Stimulated activated CD4-positive, alpha-beta T cell treated with anti-CD3 and anti-CD28 coated beads, Interleukin-15, amount 100 ng/mL, for 1 hour (primary cell): ENCODE measurements at places on chromosomes 2 and 18.

- no peak for DNase-seq
These were observed 2.0 kb downstream of the HPCAL1 start for GRCh38 chr2:10304458-10305253.

- no peak for DNase-seq
These were observed 178.7 kb downstream of the FMNL2 start for GRCh38 chr2:152513681-152514080.

GRCh38 chr2:15565994-15566671 is 5.0 kb upstream of the NBAS start:
- no peak for DNase-seq

DNA sequence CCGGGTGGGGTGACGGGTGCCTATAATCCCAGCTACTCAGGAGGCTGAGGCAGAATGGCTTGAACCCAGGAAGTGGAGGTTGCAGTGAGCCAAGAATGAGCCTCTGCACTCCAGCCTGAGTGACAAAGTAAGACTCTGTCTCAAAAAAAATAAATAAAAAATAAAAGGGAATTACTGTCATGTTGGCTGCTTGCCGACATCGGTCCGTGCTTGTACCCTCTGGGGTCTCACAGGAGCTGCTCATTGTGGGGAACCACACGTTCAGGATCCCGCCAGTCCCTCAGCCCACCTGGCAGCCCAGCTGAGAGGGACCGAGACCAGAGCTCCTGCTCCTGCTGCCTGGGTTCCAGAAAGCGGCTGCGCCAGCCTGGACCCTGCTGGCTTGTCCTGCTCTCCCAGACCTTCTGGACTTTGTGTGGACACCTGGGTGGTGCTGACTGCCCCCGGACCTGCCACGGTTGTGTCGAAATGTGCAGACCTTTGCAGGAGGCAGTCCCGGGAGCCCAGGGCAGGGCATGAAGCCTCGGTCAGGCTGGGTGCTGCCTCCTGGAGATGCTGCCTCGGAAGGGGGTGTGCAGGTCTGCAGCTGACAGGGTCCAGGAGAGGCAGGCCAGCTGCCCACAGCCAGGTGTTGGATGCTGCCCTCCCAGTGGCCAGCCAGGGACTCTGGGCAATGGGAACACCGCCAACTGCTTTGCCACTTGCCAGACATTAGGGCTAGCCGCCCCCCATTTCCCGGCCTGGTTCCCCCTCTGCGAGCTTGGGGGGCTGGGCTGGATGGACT is 16.4 kb downstream of the KLF11 start:
- DNase-seq = no peak

GRCh38 chr2:170212625-170213280 is 34.8 kb downstream of the MYO3B start:
- DNase-seq = no peak

DNA sequence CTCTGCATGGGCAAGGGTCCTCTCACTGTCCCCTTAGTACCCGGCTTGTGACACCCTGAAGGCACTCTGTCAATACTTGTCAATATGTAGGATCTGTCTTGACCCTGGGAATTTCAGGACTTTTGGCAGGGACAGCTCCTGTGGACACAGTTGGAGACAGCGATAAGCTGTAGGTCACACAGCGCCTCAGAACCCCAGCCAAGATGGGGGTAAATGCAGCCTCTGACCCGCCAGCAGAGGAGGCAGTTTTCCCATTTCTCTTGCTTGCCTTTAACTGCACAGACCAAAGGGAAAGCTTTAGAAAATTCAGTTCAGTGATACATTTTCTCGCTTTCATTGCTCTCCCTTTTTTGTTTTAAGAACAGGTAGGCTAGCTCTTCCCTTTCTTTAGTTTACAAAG is 54.8 kb upstream of the KLHL29 start:
- DNase-seq = no peak

DNA sequence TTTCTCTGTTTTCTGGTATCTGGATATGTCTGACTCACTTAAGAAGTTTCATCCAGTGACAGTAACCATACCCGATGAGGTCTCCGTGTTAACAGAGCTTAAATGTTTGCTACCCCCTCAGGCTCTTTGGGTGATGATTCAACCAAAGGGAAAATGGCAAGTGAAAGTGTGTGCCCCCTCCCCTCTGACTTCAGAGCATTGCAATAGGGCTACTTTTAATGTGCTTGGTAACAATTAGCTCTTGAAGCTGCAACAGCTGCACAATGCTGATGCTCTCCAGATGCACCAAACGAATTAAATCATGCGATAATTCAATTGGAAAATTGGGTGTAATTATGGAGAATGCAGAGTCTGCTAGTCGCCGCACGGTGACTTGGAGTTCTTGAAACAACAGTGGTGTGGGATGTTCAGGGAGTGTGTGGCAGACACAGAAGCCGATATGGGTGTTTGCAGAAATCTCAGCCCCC is 270.7 kb downstream of the ALK start:
- DNase-seq = no peak

GRCh38 chr2:19425419-19425818 is 67.0 kb upstream of the OSR1 start:
- no peak for DNase-seq

GRCh38 chr2:218295029-218295428 is 2.7 kb upstream of the TMBIM1 start:
- no peak for DNase-seq

DNA sequence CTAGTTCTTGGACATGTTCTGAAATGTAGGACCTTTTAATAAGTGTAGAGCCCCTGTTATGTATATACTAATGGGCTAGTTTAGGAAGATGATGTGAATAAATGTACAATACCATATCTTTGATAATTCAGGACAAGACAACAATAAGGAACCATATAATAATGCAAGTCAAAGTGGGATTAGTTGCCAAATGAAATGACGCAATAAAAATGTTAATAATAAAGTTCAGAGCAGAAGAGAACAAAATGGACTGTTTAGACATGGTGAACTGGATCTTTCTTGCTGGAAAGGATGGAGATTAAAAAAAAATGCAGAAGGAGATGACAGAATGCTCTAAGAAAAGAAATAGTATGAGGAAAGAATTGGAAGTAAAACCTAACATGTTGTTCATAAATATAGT is 43.7 kb downstream of the MMADHC start:
- DNase-seq = no peak

DNA sequence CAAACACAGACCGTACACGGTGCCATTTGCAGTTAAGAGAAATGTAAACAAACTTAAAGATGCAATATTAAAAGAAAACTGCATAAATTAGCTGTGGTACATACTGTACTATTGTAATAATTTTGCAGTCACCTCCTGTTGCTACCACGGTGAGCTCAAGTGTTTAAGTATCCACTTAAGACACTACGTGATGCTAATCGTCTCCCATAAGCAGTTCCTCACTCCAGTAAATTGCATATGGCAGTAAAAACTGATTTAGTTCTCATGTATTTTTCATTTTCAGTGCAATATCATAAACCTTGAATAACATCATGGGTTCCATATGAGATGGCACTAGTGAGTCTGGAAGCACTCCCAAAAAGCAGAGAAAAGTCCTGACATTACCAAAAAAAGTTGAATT is 14.4 kb downstream of the CLEC4F start:
- no peak for DNase-seq

DNA sequence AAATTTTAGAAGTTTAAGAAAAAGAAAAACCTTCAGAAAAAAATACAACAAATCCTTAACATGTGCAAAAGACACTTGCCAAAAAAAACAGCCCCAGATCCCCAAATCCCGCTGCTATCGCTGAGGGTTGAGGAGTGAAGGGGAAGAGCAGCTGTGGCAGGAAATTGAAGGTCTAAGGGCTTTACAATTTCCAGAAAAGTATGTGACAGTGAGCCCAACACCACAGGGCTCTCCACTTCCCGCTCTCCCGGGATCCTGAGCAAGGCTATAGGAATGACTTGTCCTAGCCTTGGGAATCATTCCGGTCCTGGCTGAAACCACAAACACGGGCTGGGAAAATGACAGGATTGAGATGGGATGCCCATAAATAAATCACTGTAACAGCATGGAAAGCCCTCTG is 191.4 kb downstream of the TMEM163 start:
- no peak for DNase-seq

DNA sequence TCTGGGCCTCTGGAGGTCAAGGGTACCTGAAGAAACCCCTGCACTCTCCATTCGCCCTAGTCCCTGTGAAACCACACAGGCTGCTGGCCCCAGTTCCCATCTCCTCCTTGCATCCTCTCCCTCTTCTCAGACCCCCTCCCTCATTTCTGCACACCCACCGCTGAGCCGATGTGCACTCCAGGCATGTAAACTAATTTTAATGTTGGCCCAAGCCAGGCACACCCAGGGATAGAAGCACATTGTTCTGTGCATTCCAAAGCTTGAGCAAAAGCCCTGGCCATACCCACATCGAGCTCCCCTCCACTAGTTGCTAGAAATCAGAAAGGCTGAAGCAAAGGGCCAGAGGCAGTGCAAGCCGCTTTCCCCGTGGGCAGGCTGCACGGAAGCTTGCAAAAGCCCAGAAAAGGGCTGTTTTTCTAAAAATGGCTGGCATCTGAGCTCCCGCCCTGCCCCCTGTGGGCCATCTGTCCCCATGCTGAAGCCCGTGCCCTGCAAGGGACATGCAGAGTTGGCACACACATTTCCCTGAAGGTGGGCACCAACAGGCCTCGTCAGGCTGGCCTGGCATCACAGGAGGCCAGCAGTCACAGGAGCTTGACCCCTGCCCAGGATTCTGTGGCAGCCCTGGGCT is 181.6 kb downstream of the SMAD7 start:
- no peak for DNase-seq

- DNase-seq = no peak
These were observed 43.6 kb upstream of the ZNF804A start for GRCh38 chr2:184554736-184555135.

GRCh38 chr2:228681426-228681825 is 499.9 kb upstream of the SPHKAP start:
- no peak for DNase-seq

- DNase-seq = no peak
These were observed 162.7 kb upstream of the ETAA1 start for GRCh38 chr2:67234440-67234839.

DNA sequence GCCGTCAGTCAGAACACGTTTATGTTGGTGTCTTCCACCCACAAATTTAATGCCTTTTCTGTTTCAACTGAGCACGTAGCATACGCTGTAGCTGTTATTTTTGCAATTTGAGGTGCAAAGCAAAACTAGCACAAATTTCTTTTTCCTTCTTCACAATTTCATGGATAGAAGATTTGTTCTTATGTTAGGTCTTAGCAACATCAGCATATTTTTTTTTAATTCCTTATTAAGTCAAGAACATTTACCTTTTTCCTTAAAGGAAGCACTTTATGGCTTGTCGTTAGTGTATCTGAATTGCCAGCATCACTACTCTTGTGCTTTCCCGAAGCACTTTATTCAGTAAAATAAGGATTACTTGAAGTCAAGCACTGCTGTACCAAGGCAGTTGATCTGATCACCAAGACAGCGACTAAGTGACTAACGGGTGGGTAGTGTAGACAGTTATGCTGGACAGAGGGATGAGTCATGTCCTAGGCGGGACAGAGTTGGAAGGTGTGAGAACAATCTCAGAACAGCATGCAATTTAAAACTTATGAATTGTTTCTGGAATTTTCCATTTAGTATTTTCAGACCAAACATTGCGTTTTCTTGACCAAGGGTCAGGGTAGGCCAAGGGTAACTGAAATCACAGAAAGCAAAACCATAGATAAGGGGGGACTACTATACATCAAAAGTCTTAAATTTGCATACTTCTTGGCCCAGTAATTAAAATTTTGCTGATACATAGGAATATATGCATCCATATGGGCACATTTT is 13.3 kb downstream of the BABAM2 start:
- no peak for DNase-seq

GRCh38 chr2:181197140-181197760 is 216.8 kb downstream of the UBE2E3 start:
- no peak for DNase-seq

GRCh38 chr2:48114256-48114655 is 208.0 kb upstream of the FBXO11 start:
- DNase-seq = no peak

GRCh38 chr2:69729266-69729665 is 12.7 kb upstream of the ANXA4 start:
- DNase-seq = no peak

DNA sequence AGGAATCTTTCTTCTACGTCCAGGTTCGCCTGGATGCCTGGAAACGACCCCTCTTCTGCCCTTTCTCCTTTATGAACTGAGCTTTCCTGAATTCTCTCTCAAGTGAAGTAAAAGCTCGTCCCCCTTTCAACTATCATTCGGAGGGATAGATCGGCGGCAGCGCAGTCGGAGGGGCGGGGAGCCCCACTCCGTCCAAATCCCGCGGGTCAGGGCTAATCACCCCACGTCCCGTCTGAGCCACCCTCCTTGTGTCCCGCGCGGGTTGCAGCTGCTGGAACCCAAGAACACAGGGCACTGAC is 367 bp downstream of the FBXO48 start:
- DNase-seq = no peak

DNA sequence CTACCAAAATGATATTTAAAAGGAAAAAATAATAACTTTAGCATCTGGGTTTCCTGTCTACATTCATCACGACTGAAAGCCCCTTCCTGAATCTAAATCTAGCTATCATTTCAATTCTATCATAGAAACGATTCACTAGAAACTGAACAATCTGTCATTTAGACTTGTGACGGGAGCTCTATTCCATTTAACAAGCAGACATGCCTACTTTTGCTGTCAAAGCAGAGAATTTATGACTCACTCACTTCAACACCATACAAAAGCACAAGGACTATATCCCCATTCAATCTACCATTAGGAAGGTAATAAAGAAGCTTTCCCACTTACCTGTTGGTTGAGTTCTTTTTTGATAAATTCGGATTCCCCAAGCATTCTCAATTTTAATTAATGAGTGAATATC is 1072.3 kb downstream of the LRP1B start:
- DNase-seq = no peak

GRCh38 chr2:183671233-183671632 is 547.0 kb downstream of the NUP35 start:
- no peak for DNase-seq

DNA sequence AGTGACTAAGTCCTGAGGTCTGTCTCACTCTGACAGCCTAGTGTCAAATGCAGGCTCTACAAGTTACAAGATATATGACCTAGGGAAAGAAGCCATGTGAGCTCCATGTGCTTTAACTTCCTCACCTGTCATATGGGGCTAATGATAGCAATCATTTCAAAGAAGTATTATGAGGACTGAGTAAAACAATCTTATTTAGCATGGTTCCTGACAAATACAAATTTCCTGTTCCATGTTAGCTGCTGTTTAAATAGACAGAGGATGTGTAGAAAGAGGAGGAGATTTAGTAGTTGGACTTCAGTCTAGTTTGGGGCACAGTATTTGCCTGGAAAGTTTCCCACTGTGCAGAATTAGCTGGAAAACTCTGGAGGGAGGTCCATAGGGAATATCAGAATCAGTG is 545.8 kb downstream of the CNTNAP5 start:
- DNase-seq = no peak
